ENCODE measurements at places on chromosomes 11 and 22.

- peaks cover 74% of the 10 kb centered on the region for H3K36me3 ChIP-seq
- no peak overlapping the region for H3K4me3 ChIP-seq
- DNase-seq = no peak
- H3K4me1 ChIP-seq = no peaks in the 10 kb centered on the region
- H3K27me3 ChIP-seq = no peaks in the 10 kb centered on the region
Observed at GRCh38 chr22:17100621-17101020, 15.8 kb downstream of the IL17RA start.

DNA sequence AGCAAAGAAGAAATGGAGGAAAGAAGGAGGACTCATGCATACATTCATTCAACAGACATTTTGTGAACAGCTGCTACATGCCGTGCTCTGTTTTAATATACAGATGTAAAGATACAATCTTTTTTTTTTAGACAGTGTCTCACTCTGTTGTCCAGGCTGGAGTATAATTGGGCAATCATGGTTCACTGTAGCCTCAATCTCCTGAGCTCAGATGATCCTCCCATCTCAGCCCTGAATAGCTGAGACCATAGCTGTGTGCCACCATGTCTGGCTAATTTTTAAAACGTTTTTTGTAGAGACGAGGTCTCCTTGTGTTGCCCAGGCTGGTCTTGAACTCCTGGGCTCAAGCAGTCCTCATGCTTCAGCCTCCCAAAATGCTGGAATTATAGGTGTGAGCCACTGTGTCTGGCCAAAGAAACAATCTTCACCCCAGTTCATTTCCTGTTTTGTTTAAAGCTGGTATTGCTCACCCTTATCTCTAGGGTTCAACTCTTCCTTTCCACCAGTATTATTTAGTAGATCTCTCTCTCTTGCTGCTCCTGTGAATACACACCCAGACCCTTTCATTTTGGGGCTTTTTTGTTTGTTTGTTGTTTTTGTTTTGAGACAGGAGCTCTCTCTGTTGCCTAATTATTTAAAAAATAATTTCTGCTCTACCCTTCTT, 69.8 kb downstream of the RNF169 start:
- no peak overlapping the region for H3K27ac ChIP-seq
- no peak overlapping the region for H3K4me3 ChIP-seq
- no peak for DNase-seq
- H3K27me3 ChIP-seq = no peaks in the 10 kb centered on the region
- peaks cover 26% of the 10 kb centered on the region for H3K4me1 ChIP-seq

DNA sequence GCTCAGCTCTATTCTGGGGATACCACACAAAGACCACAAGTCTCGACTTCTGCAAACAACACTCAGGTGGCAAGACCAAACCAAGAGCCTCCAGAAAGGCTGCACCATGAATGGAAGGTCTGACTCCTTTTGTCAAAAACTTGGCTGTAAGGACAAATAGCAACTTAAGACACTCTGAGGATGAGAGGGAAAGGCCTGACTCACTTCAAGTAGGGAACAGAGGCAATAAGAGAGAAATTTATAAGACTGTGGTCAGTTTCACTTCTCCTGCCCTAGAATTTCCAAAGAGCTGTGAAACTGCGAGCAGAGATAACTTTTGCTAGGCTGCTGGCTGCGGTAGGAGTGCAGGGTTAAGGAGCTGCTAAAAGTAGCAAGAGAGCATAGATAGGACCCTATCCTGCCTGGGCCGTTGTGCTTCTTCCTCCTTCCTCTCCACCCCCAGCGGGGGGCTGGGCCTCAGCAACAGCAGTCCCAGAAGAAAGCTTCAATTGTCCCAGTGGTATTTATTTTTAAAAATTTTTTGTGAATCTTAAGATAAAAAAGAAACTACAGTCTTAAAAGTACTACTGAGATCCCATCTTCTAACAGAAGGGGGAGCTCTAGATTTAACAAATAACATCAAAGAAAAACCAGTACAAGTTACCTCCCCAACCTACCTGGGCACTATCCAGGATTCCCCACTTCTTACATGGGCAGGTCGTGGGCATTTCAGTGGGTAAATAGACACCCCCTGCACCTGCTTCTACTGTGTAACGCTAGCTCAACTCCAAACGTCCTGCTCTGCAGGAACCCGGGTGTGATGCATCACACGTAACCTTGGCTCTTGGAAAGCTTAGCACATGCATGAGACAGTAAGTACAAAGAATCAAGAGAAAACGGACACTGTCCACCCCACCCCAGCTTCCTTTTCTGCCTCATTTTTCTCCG, 66.4 kb downstream of the SGSM3 start:
- H3K4me3 ChIP-seq = no peak overlapping the region
- no peak overlapping the region for H3K27ac ChIP-seq
- peak; percentile 60 for DNase-seq
- H3K4me1 ChIP-seq = peaks cover 37% of the 10 kb centered on the region
- no peaks in the 10 kb centered on the region for H3K27me3 ChIP-seq

GRCh38 chr11:101511065-101511464, 72.7 kb downstream of the TRPC6 start:
- DNase-seq = no peak
- no peak overlapping the region for H3K4me3 ChIP-seq
- no peaks in the 10 kb centered on the region for H3K4me1 ChIP-seq
- H3K27ac ChIP-seq = no peak overlapping the region
- H3K36me3 ChIP-seq = no peaks in the 10 kb centered on the region

DNA sequence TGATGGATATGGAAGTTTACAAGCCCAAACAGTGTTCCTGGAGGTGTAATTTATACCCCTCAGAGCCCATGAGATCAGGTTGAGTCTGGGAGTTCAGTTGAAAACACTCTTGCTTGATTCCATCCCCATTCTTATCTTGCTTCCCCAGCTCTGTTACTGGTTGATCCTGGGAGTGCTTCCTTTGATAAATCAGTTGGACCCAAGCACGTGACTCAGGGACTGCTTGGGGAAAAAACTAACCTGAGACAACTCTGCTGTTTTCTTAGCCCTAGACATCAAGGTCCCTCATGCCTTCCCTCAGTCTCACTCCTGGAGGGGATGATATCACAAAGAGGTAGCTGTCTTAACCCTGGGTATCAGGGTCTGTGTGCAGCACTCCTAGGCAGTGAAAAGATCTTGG, 35.0 kb upstream of the SLC1A2 start:
- H3K4me1 ChIP-seq = no peaks in the 10 kb centered on the region
- no peak for DNase-seq
- H3K4me3 ChIP-seq = no peak overlapping the region
- H3K27me3 ChIP-seq = peaks cover 3% of the 10 kb centered on the region
- H3K36me3 ChIP-seq = no peaks in the 10 kb centered on the region
- no peak overlapping the region for H3K27ac ChIP-seq

DNA sequence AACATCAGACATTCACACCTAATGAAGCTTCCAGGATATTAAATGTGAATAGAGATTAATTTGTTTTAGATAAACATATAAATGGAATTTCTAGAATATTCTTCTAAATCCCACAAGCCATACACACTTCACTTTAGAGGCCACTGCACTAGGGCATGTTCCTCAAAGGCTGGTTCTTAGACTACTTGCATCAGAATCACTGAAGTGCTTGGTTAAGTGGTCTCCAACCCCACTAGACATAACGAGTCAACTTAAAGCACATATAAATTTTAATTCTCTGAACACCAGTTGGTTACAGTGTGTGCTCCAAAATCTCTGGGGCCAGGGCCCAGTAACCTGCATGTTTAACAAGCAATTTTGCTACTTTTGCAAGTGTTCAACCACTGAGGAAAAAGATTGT, 7.9 kb upstream of the ALKBH8 start:
- no peak overlapping the region for H3K4me3 ChIP-seq
- peaks cover 6% of the 10 kb centered on the region for H3K27me3 ChIP-seq
- H3K36me3 ChIP-seq = no peaks in the 10 kb centered on the region

DNA sequence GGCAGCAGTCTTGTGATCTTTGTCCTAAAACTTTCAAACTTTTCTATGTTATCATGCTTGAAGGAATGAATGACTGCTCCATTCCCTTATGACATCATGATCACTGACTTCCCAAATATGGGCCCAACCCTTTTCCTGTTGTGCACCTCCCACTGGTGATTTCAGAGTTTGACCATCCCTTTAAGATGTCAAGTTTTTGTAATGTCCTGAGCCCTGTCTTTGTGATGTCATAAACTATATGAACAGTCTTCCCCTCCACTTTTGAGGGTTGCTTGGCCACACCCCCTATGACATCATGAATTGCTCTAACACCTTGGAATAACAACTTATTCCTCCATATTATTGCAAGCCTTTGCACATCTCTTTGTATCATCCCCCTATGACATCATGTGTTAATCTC, 16.5 kb upstream of the NUCB2 start:
- H3K4me1 ChIP-seq = no peaks in the 10 kb centered on the region
- H3K36me3 ChIP-seq = no peaks in the 10 kb centered on the region
- H3K27ac ChIP-seq = no peak overlapping the region

- peak overlapping the region; percentile 12 for H3K27ac ChIP-seq
- no peaks in the 10 kb centered on the region for H3K36me3 ChIP-seq
- DNase-seq = no peak
- H3K4me1 ChIP-seq = no peaks in the 10 kb centered on the region
Observed at GRCh38 chr11:60282286-60282685, 1.8 kb downstream of the MS4A4A start.

DNA sequence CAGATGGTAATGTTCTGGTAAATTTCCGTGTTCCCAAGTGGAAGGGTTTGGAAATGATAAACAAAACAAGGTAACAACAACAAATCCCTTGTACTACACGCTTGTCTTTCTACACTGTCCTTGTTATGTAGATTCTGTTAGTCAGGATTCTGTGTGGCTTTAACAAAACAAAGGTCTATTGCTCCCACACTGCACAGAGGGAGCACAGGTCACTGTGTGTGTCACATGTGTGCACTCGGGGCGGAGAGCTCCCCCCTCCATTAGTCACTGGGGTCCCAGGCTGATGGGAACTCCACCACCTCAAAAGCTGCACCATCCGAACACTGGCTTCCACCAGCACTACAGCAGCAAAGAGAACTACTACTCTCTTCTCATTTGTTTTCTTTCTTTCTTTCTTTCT, 227.9 kb downstream of the NTM start:
- H3K27me3 ChIP-seq = no peaks in the 10 kb centered on the region
- H3K36me3 ChIP-seq = no peaks in the 10 kb centered on the region
- no peaks in the 10 kb centered on the region for H3K4me1 ChIP-seq
- no peak for DNase-seq
- no peak overlapping the region for H3K4me3 ChIP-seq
- no peak overlapping the region for H3K27ac ChIP-seq

- no peaks in the 10 kb centered on the region for H3K4me1 ChIP-seq
- no peak for DNase-seq
- peaks cover 38% of the 10 kb centered on the region for H3K27me3 ChIP-seq
- H3K4me3 ChIP-seq = no peak overlapping the region
- no peaks in the 10 kb centered on the region for H3K36me3 ChIP-seq
- no peak overlapping the region for H3K27ac ChIP-seq
Observed at GRCh38 chr11:31795706-31796498, 15.2 kb downstream of the PAX6 start.

DNA sequence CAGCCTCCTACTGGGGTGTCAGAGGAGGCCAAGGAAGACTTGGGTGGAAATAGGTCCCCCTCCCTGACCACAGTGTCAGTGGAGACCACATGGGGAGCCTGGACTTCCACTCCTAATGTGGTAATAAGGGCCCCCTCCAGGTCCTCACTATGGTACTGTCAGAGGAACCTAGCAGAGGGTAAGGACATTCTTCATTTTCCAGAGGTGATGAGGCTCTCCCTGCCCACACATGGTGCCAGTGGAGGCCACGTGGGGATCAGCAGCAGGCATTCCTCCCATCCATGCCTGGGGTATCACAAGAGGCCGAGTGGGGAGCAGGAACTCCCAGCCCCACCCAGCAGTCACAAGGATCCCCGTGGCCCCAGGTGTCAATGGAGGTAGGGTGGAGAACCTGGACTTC, 6.5 kb upstream of the CLDN5 start:
- no peaks in the 10 kb centered on the region for H3K4me1 ChIP-seq
- peaks cover 6% of the 10 kb centered on the region for H3K27me3 ChIP-seq
- H3K27ac ChIP-seq = no peak overlapping the region
- H3K36me3 ChIP-seq = no peaks in the 10 kb centered on the region
- no peak overlapping the region for H3K4me3 ChIP-seq

DNA sequence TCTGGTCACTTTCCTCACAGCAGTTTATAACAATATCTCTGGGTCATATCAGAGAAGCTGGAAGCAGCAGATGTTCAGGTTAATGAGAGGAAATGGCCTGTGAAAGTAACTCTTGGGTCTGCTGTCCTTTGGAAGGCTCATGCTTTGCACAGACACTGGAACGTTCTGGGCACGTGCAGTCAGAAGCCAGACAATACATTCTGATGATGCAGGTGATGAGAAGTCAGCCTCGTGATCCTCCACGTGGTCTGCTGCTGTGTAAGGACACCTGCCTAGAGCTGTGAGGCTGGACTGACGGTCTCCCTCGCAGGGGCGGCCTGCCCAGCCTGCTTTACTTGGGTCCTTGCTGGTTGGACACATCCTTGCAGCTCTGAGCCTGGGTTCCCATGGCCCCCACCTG, 18.8 kb upstream of the ADORA2A start:
- H3K27ac ChIP-seq = peak overlapping the region; percentile 66
- H3K4me1 ChIP-seq = peaks cover 49% of the 10 kb centered on the region
- H3K4me3 ChIP-seq = no peak overlapping the region
- H3K36me3 ChIP-seq = no peaks in the 10 kb centered on the region
- peak; percentile 23 for DNase-seq

GRCh38 chr11:110463153-110463552, 33.4 kb downstream of the FDX1 start:
- H3K36me3 ChIP-seq = no peaks in the 10 kb centered on the region
- H3K4me3 ChIP-seq = no peak overlapping the region
- H3K27me3 ChIP-seq = no peaks in the 10 kb centered on the region
- no peak for DNase-seq

DNA sequence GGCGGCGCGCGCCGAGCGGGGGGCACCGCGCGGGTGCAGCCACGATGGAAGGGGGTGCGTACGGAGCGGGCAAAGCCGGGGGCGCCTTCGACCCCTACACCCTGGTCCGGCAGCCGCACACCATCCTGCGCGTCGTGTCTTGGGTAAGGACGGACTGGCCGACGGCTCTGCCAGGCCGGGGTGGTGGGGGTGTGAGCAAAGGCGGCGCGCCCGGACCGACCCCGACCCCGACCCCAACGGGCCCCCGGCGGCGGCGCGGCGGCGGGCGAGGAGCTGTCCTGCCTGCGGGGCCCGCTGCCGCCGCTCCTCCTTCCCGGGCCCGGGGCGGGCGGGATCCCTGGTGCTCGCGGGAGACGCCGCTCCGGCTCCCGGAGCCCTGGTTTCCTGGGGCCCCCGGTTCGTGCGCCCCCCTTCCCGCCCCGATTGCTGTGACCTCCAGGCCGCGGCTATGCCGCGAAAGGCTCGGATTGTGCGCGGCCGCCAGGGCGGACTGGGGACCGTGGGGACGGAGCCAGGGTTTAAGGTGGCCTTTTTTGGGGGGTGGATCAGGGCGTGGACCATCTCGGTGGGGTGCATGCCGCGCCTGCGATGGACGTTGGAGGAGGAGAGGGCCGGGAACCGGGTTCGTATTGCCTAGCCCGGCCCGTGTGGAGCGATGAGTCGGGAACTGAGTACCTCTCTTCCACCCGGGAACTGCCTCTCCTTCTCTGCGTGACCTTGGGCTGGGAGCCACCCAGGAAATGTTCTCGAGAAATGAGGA, at the start of gene SYNGR1:
Gene SYNGR1, plus strand, starts transcription at position 25 of the 760 bp plus-strand sequence. Its CDS starts 20 bp downstream, at position 45.
- no peaks in the 10 kb centered on the region for H3K4me1 ChIP-seq
- H3K36me3 ChIP-seq = no peaks in the 10 kb centered on the region
- H3K27ac ChIP-seq = no peak within 1 kb of the TSS
- peak; percentile 34 for DNase-seq
- no peaks in the 10 kb centered on the region for H3K27me3 ChIP-seq

- H3K4me1 ChIP-seq = peaks cover 8% of the 10 kb centered on the region
- H3K36me3 ChIP-seq = no peaks in the 10 kb centered on the region
- DNase-seq = no peak
- peaks cover 12% of the 10 kb centered on the region for H3K27me3 ChIP-seq
Observed at GRCh38 chr11:133930767-133931448, 25.9 kb downstream of the IGSF9B start.
